ENCODE measurements at places on chromosomes 4 and X.
A peak's percentile ranks its signal among the peaks of the same experiment; 100 is the strongest.

DNA sequence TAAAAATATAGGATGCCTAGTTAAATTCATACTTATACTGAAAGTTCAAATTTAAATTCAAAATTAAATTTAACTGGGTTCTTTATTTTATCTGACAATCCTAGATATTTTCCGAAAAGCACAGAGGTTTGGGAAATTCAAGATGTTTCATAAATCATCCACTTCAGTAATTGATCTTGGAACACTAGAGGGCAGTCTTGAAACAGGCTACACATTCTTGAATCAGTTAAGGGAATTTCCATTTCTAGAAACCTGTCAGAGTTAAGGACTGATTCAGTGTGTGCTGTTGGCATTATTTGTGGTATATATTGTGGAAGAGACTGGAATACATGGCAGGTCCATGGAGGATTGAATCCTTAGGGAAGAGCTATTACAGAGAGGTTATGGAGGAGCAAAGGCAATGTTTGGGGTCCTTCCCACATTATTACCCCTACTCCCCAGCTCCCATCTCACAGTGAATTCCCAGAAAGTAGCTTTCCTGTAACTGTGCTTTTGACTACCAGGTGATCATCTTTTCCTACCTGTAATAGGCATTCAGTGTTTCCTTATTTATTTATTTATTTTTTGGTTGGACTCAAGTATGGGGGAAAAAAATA, 92.9 kb downstream of the EGF start:
- DNase-seq = no peak

DNA sequence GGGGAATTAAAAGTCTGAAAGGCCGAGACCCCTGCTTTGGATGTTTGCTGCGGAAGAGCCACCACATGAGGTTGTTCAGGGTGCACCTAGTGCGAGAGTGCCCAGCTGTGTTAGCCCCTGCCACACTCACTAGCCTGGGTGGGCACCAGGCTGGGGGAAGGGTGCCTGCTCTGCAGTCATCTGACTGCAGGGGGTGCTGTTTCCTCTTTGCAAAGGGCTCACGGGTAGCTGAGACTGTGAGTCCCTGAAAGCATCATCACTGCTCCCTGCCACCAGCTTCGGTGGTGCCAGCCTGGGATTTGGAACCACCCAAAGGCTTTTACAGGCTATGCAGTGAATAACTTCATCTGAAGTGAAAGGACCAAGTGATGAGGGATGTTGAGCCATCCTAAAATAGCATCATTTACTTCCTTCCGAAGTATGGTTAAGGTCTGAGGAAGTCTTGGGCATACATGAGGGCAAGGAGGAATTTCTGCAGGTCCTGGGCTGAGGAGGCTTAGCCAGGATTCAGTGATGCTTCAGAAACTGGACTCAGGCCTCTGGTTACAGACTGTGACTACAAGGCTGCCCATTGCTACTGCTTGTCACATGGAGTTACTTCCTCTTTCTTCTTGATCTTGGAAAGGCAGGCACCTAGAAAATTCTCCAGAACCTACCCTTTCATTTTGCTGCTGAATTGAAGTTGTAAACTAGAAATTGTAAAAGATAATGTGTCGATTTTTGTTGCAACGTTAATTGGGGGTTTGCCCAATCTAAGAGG, 293.2 kb upstream of the PRPS2 start:
- no peak for DNase-seq

GRCh38 chr4:85577307-85577706, 102.4 kb downstream of the ARHGAP24 start:
- no peak for DNase-seq

- peak; percentile 57 for DNase-seq
Observed at GRCh38 chr4:105140684-105141490, 5.8 kb upstream of the TET2 start.

DNA sequence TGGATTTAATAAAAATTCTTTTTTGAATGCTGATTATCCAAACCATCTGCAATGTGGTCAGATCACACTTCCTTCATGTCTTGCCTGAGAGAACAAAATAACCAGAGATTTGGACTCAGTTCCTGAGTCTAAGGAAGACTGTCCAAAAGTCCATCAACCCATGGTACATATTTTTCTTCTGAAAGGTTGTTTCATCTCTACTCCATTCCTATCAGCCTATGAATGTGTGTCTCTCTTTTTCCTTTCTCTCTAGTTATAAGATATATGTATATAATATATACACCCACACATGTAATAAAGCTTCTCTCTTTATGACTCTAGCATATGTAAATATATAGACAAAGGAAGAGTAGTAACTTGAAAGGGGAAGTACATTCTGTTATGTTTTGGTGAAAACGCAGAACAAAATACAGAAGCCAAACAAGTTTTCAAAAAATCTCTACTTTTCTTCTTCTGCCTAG, 226.9 kb downstream of the ARHGAP24 start:
- no peak for DNase-seq

GRCh38 chrX:13669246-13669737, 16.4 kb downstream of the TCEANC start:
- DNase-seq = peak; percentile 41

- DNase-seq = peak; percentile 70
Observed at GRCh38 chrX:133792198-133792953, 193.0 kb downstream of the GPC3 start.

- DNase-seq = peak; percentile 2
Observed at GRCh38 chr4:149264093-149264733, 551.4 kb downstream of the IQCM start.

- no peak for DNase-seq
Observed at GRCh38 chr4:43112139-43112538, 219.6 kb downstream of the GRXCR1 start.

GRCh38 chr4:9867751-9868425, 86.5 kb downstream of the DRD5 start:
- DNase-seq = no peak

DNA sequence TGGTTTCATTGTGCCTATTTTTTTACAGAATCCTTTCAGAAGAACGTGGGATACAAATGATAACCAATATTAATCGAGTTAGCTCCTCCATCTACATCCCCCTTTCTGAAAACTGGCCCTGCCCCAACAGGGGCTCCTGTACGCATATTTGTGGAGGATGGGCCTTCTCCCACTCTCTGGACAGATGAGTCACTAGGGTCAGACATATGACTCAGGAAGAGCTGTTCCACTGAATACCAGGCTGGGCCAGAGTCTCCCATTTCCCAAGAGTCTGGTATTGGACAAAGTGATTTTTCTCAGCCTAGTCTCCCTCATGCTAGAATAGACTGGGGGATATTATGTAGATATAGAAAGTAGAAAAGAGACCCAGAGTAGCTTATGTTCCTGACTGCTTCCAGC, 142.4 kb downstream of the TSPAN5 start:
- no peak for DNase-seq

DNA sequence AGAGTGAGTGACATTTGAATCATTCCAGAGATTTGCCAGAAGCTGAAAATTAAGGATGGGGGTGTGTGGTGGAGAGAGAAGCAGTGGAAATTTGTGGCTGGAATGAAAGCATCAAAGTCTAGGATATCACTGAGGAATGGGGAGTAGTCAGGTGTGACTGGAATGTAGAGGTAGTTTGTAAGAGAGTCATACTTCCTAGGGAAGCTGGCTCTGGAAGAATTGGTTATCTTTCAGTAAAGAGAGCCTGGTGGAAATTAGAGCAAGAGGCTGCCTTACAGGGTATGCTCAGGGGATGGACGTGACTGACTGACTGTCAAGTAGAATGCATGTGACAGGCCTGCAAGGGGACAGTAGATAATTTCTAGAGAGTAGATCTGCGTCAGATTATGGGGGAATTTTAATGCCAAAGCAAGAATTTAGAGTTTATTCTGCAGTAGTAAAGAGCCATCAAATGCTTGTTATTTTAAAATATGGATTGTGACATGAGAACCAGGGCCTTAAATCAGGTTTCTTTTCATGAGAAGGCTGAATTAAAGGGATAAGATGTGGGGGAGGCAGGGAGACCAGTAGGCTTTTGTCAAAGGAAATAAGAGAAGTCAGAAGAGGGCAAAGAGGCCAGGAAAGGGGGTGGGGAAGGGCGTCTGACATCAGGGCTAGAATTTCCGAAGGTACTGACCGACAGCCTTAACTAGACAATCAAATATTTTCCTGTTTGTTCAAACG, 109.9 kb downstream of the AFF1 start:
- no peak for DNase-seq

GRCh38 chrX:153989973-153990655, 17.6 kb downstream of the TMEM187 start:
- peak; percentile 41 for DNase-seq

GRCh38 chr4:142264961-142265360, 581.1 kb downstream of the INPP4B start:
- no peak for DNase-seq

DNA sequence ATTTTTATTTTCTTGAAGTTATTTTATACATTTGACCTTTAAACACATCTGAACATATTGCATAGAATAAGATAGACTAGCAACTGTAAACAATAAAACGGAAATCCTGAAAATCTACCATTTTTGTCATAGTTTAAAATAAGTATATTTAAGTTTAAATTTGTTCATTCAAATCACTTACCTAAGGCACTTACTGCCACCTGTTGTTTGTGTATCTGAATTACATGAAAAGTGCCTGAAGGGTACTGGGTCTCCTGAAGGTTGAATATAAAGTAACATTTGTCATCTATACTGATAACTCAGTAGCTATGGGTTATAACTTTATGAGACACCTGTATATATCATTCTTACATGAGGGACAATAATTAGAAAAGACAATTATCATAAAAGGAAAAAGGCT, 38.6 kb downstream of the TRPC5 start:
- DNase-seq = no peak

GRCh38 chr4:127534041-127534825, 98.5 kb upstream of the INTU start:
- DNase-seq = no peak

- DNase-seq = no peak
Observed at GRCh38 chr4:89563431-89563830, 255.8 kb upstream of the GPRIN3 start.

GRCh38 chr4:10007793-10008608, 13.3 kb downstream of the SLC2A9 start:
- DNase-seq = no peak

GRCh38 chrX:110985470-110985869, 110.5 kb upstream of the PAK3 start:
- no peak for DNase-seq

DNA sequence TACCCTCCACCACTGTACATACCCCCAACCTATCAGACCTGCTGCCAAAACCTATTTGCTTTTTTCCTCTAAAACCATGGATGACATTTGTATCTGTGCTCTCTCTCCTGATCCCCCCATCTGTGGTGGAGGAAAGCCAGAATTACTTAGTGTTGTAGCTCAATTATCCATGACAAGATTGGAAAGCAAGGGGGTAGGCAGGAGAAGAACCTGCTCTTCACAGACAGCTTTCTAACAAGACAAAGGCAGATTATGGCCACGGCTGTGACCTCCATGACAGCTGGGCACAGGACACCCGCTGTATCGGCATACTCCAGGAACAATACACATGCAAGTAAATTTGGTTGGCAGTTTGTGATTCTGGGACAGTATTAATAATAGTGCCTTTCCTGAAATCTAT, 186.7 kb downstream of the ENOX2 start:
- no peak for DNase-seq

DNA sequence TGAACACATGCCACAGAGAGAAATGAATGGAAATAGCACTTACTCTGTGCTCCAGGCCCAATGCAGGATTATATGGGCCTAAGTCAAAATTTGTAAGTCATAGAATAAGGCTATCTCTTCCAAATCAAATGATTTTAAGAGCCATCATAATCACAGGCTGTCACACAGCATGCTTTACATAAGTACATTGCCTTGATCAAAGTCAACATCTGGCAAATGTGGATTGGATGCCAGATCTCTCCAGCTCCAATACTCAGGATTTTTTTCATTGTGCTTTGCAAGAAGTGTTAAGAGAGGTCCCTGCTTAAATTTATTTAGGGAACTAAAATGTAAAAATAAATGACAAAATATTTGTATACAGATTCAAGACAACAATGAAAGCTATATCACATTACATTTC, 299.9 kb downstream of the PRDM5 start:
- no peak for DNase-seq

- DNase-seq = no peak
Observed at GRCh38 chr4:147754037-147754445, 22.2 kb downstream of the ARHGAP10 start.
